ENCODE measurements at places on chromosomes 7 and 10.

DNA sequence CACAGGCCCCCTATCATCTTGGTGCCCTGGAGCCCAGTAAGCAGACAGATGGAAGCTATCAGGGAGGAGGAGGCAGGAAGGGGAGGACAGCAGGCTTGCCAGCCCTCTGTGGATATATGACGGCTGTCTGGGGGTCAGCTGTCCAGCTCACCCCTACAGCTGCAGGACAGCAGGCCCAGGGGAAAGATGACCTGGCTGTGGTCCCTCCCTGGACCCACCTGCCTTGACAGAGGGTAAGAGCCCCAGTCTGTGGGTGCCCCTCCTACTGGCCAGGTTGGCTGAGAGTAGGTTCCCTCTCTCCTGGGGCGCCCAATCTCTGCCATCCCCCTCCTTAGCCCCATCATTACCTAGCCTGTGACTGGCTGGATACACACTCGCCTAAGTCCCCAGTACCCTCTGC lies 62.5 kb downstream of the C10orf143 start:
- no peak for DNase-seq

DNA sequence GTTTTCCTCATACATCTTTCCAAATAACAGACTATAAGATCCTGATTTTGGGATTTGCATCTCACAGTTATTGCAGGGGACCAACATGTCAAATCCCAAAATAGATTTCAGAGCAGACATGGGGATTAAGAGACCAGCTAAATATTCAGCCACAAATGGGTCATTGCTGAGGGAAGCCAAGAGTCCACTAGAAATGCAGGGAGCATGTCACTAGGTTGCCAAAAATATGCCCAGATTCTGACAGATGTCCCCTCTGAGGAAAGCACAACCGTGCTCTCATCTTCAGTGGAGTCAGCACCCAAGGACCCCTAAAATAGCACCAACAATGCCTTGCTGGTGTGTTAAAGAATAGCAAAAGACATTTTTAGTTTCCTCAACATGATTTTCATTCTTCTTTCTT lies 56.2 kb upstream of the AGK start:
- DNase-seq = no peak

GRCh38 chr10:49298671-49298982 lies 343 bp upstream of the C10orf71 start:
- DNase-seq = no peak

DNA sequence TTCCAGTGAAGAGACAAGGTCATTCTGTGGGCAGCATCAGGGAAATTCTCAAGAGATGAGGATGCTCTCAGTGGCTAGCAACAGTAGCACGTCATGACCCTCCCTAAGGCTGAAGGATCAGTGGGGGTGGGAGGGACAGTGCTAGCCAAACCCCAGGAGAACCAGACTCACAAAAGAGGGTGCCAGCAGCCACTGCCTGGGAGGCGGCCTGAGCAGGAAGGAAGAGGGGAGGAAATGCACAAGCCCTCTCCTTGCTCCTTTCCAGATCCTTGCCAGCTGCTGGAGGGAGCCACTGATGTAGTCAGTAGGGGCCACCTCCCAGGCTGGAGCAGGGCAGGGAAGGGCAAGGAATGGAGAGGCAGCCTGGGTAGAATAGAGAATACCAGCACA lies 302.7 kb downstream of the RPS24 start:
- peak; percentile 36 for DNase-seq

DNA sequence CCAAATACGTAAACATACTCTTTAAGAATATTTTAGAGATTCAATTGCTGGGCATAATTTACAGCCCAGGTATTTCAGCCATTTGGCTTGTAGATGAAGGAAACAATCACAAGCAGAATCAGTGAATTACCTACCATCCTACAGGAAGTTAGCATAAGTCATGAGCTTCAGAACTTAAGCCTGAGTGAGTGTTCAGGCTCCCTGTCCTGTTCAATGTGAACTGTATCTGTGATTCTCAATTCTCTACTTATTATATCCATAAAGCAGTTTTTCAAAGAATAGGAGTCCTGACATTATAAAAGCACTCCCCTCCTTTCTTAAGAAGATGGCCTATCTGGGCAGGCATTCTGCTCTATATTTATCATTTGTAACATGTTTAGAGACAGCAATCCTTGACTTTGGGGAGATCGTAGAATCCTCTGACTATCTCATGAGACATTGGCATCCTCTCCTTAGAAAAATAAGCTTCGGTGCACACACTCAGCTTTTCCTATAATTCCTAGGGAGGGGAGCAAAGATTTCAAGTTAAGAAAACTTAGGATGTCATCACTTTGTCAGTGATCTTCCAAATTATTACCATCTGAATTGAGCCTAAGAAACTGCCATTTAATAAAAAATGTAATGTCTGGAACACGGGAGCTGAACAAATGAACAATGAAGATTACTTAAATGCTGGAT lies 645.2 kb upstream of the IGFBP3 start:
- no peak for DNase-seq

GRCh38 chr10:79552143-79552542 lies 8.1 kb downstream of the SFTPA2 start:
- DNase-seq = no peak

DNA sequence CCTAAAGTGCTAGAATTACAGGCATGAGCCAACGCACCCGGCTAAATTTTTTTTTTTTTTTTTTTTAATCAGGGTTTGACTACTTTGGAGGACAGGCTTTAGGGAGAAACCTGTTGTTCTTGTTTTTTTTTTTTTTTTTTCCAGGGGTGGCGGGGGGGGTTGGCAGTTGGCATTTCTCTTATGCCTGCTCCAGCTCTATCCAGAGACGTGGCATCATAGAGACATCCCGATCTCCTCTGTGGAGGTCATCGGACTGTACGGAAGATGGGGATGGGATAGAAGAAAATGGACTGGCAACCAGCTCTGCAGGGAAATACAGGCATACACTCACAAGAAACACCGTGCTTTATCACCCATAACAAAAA lies 130.8 kb downstream of the PRPF18 start:
- DNase-seq = no peak

DNA sequence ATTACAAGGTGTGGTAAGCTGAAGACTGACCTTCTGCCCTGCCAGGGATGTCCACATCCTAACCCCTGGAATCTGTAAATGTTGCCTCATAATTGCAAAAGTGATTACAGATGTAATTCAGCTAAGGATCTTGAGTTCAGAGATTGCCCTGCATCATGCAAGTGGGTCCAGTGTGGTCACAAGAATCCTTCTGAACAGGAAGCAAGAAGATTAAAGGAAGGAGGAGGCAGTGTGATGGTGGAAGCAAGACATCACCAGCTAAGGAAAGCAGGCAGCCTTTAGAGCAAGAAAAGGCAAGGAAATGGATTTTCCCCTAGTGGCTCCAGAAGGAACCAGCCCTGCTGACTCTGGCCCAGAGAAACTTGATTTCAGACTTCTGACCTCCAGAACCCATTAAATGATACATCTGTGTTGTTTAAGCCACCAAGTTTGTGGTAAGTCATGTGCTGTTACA lies 78.1 kb downstream of the USP6NL start:
- no peak for DNase-seq

DNA sequence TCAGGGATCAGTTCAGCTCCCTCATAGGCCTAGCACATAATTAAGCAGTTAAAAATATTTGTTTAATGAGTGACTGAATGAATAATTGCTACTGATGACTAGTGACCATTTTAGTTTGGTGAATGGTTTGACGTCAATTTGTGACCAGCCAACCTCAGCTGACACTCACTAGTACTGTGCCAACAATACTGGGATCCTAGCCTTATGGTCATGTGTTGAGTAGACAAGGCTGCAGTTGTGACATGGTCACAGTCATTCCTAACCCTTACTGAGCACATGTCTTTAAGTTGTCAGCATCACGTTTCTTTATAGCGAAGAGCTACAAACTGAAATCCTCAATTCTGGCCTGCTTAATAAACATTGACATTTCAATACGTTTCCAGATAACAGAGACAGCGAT lies 86.9 kb upstream of the SLC26A5 start:
- DNase-seq = no peak

DNA sequence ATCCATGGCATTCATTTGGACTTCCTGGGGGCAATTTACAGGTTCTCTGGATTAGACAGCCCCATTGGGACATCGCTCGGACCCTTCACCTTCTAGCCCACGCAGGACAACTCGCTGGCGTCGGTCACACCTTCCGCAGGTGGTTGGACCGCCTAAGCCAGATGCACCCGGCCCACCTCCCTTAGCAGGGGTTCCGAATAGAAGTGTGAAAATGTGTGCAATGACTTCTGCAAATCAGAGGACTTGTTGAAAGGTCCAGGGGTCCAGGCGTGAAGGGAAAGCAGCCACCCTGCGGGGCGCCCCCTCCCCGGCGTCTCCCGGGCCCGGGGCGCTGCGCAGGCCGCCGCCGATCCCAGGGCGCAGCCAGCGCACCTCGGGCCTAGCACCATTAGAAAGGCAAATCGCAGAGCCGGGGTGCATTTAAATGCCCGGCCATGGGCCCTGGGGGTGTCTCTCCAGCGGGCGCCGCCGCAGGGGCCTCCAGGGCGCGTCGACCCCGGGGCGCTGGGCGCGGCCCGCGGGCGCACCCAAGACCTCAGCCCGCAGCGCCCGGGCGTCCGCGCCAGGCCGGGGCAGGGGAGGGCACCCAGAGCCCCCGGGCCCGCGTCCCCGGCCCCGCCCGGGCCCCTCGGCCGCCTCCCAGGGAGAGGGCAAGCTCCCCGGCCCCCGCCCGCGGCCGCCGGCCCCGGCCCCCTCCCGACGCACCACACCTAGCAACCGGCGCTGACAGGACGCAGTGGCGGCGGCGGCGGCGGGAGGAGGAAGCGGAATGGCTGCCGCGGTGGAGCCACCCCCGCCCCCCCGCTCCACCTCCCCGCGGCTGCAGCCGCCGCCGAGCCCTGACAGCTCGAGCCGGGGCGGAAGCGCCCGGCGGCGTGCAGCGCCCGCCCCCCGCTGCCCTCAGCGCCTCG lies 1.2 kb downstream of the JAZF1 start:
- DNase-seq = peak; percentile 71

GRCh38 chr10:50244201-50244600 lies 7.1 kb downstream of the ASAH2 start:
- no peak for DNase-seq

DNA sequence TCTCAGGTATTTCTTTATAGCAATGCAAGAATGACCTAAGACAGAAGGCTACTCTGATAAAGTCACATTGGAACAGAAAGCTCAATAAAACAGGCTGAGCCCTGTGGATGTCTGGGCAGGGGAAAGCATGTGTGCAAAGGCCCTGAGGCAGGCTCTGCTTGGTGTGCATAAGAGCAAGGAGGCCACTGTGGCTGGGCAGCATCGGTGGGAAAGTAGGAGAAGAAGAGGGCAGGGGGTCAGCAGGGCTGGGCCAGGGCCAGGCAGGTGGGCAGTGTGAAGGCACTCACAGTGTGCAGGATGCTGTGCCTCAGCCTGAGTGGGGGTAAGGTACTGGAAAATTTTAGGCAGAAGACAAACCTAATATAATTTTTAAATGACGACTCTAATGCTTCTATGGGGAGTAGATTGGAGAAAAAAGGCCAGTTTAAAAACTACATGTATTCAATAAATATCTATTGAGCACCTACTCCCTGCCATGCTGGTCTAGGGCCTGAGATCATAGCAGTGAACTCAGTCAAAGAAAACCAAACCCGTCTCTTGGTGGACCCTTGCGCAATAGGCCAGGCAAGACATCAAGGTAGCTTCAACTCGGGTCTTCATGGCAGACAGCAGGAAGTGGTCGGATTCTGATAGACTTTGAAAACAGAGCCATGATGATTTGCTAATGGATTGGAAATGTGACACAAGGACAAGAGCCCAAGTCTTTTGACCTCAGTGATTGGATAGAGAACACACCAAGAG lies 572.3 kb downstream of the TCERG1L start:
- DNase-seq = no peak

DNA sequence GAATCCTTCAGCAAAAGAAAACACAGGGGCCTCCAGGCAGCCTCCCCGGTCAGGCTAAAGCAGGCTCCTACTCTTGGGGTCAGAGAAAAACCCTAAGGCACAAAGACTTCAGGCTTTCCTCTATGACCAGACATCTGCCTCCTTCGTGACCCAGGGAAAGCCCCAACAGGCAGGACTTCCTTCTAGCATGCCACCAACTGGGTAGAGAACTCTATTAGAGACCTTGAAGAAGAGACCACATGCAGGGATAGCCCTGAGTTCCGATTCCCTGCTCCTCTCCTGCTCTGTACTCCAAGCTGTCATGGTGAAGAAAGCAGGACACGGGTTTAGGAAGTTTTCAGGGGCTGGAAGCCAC lies 1.3 kb downstream of the TRPV6 start:
- no peak for DNase-seq

DNA sequence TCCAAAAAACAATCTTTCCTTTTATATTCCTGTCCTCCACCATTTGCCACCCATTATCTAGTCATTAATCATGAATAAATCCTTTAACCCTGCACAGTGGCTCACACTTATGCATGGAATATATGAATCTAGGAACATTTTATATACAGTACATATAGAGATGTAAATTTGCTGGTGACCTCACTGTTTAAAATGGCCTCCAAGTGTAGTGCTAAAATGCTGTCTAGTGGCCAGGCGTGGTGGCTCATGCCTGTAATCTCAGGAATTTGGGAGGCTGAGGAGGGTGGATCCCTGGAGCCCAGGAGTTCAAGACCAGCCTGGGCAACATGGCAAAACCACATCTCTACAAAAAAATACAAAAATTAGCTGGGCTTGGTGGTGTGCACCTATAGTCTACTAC lies 9.6 kb downstream of the NANOS1 start:
- no peak for DNase-seq

DNA sequence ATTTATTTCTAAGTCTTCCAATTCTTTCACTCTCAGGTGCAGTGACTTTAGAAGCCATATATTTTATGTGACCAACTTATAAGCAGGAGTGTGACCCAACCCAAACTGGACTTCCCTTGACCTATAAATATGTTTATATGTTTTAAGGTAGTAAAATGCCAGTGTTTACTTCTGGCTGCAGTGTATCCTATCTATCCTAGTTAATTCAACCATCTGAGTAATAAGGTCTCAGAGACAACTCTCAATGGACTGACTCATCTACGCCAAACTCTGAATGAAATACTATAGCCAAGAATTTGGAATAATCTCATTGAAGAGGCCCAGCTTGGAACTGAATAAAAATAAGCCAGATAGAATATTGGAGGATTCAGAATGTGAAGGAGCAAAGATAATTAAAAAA lies 544.5 kb upstream of the SORCS1 start:
- DNase-seq = no peak

DNA sequence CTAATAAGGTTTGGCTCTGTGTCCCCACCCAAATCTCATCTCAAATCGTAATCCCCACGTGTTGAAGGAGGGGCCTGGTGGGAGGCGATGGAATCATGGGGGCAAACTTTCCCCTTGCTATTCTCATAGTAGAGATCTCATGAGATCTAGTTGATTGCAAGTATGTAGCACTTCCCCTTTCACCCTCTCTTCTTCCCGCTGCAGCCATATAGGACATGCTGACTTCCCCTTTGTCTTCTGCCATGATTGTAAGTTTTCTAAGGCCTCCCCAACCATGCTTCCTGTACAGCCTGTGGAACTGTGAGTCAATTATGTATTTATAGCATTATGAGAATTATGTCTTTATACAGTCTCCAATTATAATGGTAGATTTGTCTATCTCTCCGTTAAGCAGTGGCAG lies 594.5 kb downstream of the ACTR3B start:
- no peak for DNase-seq

GRCh38 chr7:88460650-88461049 lies 154.0 kb upstream of the STEAP4 start:
- DNase-seq = no peak

All from uterus (tissue), 4 donors.